RPMI8226 (cell line): ENCODE measurements at places on chromosomes 1 and 21.

DNA sequence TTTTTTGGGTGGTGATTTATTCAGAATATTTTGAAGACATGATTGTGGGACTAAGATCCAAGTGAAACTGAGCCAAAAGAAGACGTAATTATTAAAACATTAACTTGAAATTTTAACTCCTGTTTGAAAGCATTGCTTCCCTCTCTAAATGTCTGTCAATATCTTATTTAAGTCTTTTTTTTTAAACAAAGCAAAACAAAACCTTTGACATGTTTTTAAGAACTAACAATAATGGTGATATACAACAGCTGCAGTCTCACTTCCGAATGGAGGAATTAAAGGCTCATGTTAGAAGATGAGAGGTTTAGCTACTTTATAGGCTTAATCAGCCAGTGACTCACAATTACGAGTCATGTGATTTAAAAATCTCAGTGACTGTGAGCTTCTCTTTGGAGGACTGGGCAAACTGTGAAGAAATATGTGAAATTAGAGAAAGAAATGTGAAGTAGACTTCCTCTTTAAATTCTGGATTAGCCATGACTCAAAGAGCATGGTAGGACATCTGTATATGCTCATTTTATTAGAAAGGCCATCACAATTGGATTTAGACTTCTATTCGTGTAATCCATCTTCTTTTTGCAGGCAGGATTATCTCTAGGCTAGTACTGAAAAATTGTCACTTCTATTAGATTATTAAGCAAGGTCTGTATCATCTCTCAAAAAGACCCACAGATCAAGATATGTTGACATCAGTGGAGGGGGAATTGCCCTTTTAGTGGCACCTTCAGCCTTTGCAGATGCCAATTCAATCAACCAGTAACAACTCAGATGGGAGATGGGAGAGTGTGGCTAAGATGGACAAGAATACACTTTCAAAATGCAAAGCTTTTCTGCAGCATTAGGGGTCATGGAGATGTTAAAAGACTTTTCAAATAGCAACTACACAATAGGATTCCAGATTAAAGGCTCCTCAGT lies 28.7 kb downstream of the KCNA3 start:
- DNase-seq: no peak

DNA sequence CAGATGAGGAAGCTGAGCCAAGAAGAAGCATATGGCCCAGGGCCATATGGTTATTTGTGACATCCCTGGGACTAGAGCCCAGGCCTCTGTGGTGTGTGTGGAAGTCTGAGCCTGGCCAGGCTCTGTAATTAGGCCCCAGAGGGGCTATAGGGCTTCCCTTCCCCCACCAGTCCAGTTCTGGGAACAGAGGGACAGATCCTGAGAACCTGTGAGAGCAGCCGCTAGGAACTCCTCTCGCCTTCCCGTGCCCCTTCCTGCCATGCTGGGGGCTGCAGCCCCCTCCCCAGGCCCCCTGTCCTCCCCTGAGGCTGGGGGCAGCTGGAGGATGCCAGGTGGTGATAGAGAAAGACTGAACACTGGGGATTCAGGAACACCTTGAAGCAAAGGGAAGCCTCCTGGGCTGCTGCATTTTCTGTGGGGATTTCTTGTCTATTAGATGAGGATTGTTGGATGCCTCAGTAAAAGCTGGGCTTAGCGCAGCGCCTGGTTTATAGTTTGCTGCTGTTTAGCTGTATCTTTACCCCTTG lies 33.3 kb downstream of the COQ8A start:
- no peak for DNase-seq

DNA sequence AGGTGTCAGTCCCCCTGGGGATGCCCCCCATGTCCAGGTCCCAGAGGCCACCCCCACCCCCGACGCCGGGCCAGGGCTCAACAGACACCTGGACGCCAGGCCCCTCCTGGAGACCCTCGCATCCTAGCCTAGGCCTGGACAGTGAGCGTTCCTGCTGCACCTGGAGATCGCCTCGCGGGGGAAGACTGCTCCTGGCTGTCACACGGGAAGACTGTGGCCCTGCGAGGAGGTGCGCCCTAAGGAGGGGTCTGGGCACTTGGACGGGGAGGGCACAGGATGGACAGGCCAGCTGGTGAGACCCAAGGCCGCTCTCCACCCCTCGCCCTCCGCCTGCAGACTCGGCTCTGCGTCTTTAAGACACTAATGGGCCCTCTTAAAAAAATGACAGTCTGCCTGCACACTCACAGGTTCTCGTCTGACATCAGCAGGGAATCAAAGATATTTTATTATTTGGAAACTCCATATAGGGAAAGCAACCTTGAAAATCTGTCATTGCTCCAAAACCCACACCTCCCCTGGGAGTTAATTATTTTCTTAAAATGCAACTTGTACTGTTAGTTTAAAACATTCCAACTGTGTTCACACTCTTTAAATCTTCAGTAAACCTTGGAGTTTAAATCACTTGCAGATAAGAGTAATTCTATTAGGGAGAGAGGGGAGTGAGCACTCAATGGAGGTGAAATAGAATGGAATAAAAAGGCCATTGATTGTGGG lies 45.6 kb upstream of the ACTRT2 start:
- no peak for DNase-seq

DNA sequence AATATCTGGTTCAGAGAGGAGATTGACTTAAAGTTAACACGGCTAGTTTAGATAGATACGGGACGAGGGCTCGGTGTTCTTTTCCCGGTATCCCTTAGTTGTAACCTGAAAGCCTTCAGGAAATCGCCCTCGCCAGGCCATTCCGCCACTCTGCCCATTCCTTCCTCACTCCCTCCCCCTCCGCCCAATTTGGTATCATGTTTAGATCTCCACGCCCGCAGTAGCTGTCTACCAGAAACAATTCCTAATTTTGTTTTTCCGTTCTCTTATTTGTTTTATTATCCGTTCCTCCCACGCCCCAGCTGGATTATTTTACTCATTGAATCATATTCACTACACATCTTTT lies 685 bp upstream of the VAMP4 start:
- peak; percentile 30 for DNase-seq

DNA sequence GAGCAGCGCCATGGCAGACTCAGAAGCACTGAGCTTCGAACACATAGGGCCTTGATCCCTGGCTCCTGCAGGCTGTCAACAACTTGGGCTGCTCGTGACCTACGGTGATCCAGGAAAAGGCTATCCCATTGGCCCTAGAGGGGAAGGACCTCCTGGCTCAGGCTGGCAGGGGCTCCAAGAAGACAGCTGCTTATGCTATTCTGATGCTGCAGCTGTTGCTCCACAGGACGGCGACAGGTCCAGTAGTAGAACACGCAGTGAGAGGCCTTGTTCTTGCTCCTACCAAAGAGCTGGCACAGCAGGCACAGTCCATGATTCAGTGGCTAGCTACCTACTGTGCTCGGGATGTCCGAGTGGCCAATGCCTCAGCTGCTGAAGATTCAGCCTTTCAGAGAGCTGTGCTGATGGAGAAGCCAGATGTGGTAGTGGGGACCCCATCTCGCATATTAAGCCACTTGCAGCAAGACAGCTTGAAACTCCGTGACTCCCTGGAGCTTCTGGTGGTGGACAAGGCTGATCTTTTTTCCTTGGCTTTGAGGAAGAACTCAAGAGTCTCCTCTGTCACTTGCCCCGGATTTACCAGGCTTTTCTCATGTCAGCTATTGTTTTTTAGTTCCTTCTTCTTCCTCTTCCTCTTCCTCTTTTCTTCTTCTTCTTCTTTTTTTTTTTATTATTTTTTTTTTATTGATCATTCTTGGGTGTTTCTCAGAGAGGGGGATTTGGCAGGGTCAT lies 18.9 kb downstream of the ITLN2 start:
- no peak for DNase-seq
